Endothelial cell (in vitro differentiated cells): ENCODE measurements at places on chromosomes 13 and 19. TPM values are rescaled to one million over a fixed set of nuclear protein-coding genes. Genes with fewer than 3 reads are reported as not detected.

- H3K36me3 ChIP-seq: peaks cover 4% of the 10 kb centered on the region
- DNase-seq: no peak
- peaks cover 14% of the 10 kb centered on the region for H3K4me1 ChIP-seq
Observed at GRCh38 chr19:38425810-38426466, at the start of gene RASGRP4. RASGRP4 (minus strand) TSS chr19:38426219; CDS start chr19:38426091, 128 bp downstream.

DNA sequence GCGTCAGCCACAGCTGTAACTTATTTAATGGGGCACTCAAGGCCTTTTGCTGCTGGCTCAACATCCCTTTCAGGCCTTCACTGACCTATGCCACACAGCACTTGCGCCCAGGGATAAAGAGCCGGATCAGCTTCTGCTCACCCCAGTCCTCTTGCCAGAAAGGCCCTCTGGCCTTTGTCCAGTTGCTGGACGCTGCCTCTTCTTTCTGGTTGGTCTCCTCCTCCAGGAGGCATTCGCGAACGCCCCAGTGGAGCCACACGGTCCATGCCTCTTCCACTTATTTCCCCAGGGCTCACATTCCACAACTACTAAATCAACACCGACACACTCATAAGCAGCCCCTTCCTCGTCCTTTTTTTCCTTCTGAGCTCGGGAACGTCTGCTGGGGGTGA lies 3.7 kb upstream of the ZNF329 start:
- H3K36me3 ChIP-seq: peaks cover 18% of the 10 kb centered on the region
- peak; percentile 15 for DNase-seq
- H3K27ac ChIP-seq: peak overlapping the region; percentile 81
- H3K4me3 ChIP-seq: peak overlapping the region; percentile 94

The PRPF31 gene
- total RNA-seq: 71.7 TPM

DNA sequence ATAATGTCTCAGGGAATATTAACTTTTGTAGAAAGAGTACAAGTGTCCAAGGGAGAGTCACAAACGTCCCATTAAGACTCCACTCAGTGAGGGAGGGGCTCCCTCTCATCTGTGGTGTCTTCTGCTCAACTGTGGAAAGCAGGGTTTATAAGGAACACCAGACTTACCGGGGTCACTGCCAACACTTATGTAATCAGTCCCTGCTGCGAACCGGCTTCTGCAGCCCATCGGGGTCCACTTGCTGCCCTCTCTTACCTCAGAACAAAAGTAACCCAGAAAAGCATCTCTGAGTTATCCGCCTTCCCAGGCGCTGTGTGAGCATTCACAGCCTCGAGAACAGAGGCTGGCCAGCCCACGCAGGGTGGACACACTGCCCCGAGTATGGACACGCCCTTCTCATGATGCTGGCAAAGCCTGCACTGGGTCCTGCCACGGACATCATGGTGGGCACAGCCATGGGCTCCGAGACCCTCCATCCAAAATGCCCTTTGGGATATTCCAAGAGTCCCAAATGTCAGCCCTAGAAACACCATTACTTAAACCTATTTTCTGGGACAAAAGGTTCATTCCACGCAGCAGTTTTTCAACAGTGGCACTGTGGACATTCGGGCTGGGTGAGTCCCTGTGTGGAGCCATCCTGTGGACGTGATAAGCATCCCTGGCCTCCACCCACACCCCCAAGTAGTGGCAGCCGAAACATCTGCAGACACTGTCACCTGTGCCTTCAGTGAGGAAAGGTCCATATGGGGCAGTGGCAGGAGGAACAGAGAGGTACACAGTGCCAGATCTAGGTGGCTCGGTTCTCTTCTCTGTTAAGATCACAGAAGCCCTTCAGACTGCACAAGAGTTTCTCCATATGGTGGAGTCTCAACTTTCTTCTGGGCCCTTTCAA lies 63.9 kb downstream of the STK24 start:
- no peaks in the 10 kb centered on the region for H3K27me3 ChIP-seq
- peaks cover 29% of the 10 kb centered on the region for H3K4me1 ChIP-seq
- H3K4me3 ChIP-seq: no peak overlapping the region
- H3K36me3 ChIP-seq: peaks cover 8% of the 10 kb centered on the region

The PTGIR gene
- not detected for total RNA-seq

The ADGRE1 gene
- not detected for total RNA-seq

The GFY gene
- total RNA-seq: not detected

The NLRP11 gene
- total RNA-seq: not detected

The SOX1 gene
- 1.7 TPM for total RNA-seq

- peaks cover 12% of the 10 kb centered on the region for H3K27me3 ChIP-seq
- no peak for DNase-seq
- peaks cover 26% of the 10 kb centered on the region for H3K36me3 ChIP-seq
- H3K4me3 ChIP-seq: peak overlapping the region; percentile 99
Observed at GRCh38 chr19:57850553-57851017, 926 bp downstream of the ZNF587 start.

DNA sequence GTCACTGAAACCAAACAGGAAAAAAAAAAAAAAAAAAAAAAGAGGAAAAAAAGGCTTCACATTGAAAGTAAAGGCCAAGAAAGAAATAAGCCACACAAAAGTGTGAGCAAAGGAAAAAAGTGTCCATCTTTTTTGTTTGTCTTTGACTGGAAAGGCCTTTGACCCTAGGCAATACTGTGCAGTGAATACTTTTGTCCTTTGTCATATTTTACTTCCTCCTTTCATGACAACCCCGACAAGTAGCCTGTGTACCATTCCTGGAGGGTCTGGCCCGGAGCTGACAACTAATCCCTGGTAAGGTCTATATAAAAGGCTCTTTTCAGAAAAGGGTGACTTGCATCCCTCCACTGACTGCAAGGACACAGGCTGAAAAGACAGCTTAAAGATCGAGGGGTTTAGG lies 12.9 kb upstream of the MICU2 start:
- no peak for DNase-seq
- no peaks in the 10 kb centered on the region for H3K36me3 ChIP-seq
- no peak overlapping the region for H3K27ac ChIP-seq
- no peaks in the 10 kb centered on the region for H3K4me1 ChIP-seq
- no peak overlapping the region for H3K4me3 ChIP-seq
- H3K27me3 ChIP-seq: no peaks in the 10 kb centered on the region

DNA sequence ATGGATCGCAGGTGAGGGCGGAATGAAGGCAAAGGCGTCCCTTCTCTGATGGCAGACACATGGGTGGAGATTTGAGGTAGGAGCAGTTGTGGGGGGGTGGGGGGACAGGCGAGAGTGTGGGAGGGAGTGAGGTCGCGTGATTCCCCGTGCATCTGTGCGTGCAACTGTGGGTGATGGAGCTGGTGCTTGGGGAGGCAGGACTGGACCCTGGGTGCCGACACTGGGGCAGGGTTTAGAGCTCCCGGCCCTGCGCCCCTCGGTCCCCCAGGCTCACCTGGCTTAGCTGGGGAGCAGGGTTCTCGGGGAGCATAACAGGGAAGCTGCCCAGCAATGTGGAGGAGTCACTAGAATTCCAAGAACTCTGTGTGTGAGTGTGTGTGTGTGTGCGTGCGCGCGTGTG lies 3.4 kb downstream of the TMPRSS9 start:
- H3K36me3 ChIP-seq: peaks cover 4% of the 10 kb centered on the region
- H3K4me3 ChIP-seq: no peak overlapping the region
- DNase-seq: no peak
- H3K4me1 ChIP-seq: peaks cover 5% of the 10 kb centered on the region
- H3K27ac ChIP-seq: no peak overlapping the region

The ZNF471 gene
- total RNA-seq: 2.6 TPM

The PCDH8 gene
- total RNA-seq: 0.15 TPM

The KLK13 gene
- 0.67 TPM for total RNA-seq

The CFAP97D2 gene
- total RNA-seq: not detected

GRCh38 chr19:17966550-17967256 lies at the start of gene KCNN1:
KCNN1 (plus strand) TSS chr19:17967107; CDS start chr19:17973889, 6,782 bp downstream.
- peak within 1 kb of the TSS; percentile 94 for H3K4me3 ChIP-seq
- DNase-seq: peak; percentile 46
- no peaks in the 10 kb centered on the region for H3K36me3 ChIP-seq
- peaks cover 2% of the 10 kb centered on the region for H3K27me3 ChIP-seq
- H3K27ac ChIP-seq: peak within 1 kb of the TSS; percentile 62

The ZNF135 gene
- 1.1 TPM for total RNA-seq

GRCh38 chr13:106474912-106475311 lies 60.5 kb downstream of the EFNB2 start:
- peaks cover 2% of the 10 kb centered on the region for H3K4me1 ChIP-seq
- DNase-seq: no peak
- no peaks in the 10 kb centered on the region for H3K27me3 ChIP-seq
- H3K27ac ChIP-seq: no peak overlapping the region
- H3K4me3 ChIP-seq: no peak overlapping the region
- H3K36me3 ChIP-seq: no peaks in the 10 kb centered on the region

The MEDAG gene
- 0.77 TPM for total RNA-seq

DNA sequence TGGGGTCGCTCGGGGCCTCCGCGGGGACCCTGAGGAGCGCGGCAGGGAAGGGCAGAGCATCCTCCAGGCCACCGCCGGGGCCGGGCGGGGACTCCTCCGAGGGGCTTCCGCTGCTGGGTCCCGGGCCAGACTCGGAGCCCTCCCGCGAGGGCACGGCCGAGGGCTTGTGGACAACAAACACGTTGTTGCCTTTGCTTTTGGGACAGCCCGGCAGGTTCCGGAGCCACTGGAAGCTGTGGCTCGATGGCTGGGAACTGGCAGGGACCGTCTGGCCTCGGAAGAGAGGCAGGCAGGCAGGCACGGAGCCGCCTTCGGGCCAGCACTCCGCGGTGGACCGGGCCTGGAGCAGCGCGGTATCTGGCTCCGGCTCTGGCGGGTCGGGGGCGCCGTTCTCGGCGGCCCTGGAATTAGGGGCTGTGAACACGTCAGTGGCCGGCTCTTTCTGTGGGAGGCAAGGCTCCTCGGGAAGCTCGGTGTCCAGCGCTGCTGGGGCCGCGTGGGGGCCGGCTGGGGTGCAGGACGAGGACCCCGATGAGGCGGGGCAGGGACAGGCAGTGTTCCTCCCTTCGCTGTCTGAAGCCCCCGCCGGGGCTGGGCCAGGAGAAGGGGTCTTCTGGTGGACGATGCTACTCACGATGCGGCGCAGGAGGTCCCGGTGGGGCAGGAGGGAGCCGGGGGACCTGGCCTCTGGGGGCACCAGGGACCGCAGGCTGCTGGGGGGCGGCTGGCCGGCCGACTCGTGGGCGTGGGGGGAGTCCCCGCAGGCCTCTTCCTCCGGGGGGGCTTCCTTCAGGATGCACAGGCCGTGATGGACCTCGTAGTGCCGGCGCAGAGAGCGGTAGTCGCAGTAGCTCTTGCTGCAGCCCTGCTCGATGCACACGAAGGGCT lies 27.6 kb downstream of the ZNF541 start:
- peaks cover 1% of the 10 kb centered on the region for H3K27me3 ChIP-seq
- H3K4me1 ChIP-seq: no peaks in the 10 kb centered on the region
- no peaks in the 10 kb centered on the region for H3K36me3 ChIP-seq
- H3K4me3 ChIP-seq: no peak overlapping the region
- H3K27ac ChIP-seq: no peak overlapping the region
- DNase-seq: no peak

GRCh38 chr13:112443995-112444311 lies 67.8 kb downstream of the SPACA7 start:
- no peak overlapping the region for H3K4me3 ChIP-seq
- H3K27ac ChIP-seq: no peak overlapping the region
- peaks cover 11% of the 10 kb centered on the region for H3K36me3 ChIP-seq
- H3K27me3 ChIP-seq: peaks cover 1% of the 10 kb centered on the region
- peak; percentile 89 for DNase-seq
- H3K4me1 ChIP-seq: no peaks in the 10 kb centered on the region

DNA sequence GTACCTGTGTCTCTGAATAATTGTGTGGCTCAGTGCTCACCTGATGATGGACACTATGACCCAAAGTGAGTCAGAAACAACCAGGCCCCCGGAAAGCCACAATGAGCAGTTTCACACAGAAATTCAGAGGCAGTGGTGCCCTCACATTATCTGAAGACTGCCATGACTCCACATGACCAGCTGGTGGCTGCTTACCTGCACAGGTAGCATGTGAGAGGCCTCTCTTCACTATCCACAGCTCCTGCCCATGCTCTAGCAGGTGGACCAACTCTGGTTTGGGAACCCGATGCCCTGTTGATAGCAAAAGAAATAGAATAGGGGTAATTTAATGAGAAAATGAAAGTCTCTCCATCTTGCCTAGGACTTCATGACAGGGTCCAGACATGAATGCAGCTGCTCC lies 7.2 kb downstream of the ZNF550 start:
- DNase-seq: no peak
- peak overlapping the region; percentile 70 for H3K4me3 ChIP-seq
- H3K4me1 ChIP-seq: no peaks in the 10 kb centered on the region
- H3K27ac ChIP-seq: no peak overlapping the region
- H3K36me3 ChIP-seq: peaks cover 82% of the 10 kb centered on the region

- no peak for DNase-seq
- H3K4me3 ChIP-seq: no peak overlapping the region
- no peak overlapping the region for H3K27ac ChIP-seq
- peaks cover 17% of the 10 kb centered on the region for H3K4me1 ChIP-seq
- no peaks in the 10 kb centered on the region for H3K27me3 ChIP-seq
Observed at GRCh38 chr13:41639237-41639904, 182.0 kb downstream of the RGCC start.

DNA sequence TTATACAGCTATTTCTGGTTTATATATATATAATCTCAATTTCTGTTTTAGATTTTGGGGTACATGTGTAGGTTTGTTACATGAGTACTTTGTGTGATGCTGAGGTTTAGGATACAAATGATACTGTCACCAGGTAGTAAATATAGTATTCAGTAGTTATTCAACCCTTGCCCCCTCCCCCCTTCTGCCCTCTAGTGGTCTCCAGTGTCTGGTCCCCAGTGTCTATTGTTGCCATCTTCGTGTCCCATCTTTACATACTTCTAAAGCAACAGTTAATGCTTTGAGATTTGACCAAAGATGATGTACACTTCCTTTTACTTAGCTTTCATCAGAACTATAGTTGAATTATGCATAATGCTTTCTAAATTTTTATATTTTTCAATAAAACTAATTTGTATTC lies 1623.4 kb upstream of the PRR20A start:
- H3K36me3 ChIP-seq: no peaks in the 10 kb centered on the region
- H3K4me1 ChIP-seq: no peaks in the 10 kb centered on the region
- H3K4me3 ChIP-seq: no peak overlapping the region
- peak; percentile 6 for DNase-seq
- H3K27ac ChIP-seq: no peak overlapping the region

- no peak overlapping the region for H3K4me3 ChIP-seq
- no peak for DNase-seq
- no peaks in the 10 kb centered on the region for H3K27me3 ChIP-seq
- H3K36me3 ChIP-seq: no peaks in the 10 kb centered on the region
- peaks cover 3% of the 10 kb centered on the region for H3K4me1 ChIP-seq
- H3K27ac ChIP-seq: no peak overlapping the region
Observed at GRCh38 chr13:112602189-112602588, 14.2 kb upstream of the TUBGCP3 start.

The TNFSF9 gene
- total RNA-seq: 3.0 TPM

DNA sequence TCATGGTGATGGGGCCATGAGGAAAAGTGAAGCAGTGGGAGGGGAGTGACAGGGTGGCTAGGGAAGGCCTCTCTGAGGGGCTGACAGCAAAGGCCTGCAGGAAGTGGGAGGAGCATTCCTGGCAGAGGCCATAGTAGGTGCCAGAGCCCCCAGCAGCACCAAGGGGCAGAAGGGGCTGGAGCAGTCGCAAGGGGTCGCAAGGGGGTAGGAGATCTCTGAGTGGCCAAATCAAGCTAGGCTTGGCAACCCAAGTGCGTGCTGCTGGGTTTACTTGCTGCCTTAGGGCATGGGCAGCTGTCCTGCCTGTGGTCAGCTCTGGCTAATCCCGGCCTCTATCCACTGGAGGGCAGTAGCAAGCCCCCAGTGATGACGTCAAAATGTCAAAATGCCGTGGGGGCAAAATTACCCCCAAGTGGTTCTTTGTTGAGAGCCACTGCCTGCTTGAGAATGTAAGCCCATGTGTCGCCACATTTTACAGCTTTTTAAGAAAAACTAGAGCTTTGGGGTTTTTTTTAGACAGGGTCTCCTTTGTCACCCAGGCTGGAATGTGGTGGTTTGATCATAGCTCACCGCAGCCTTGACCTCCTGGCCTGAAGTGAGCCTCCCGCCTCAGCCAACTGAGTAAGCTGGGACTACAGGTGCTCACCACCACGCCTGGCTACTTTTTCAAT lies 11.8 kb downstream of the CCDC97 start:
- H3K4me1 ChIP-seq: peaks cover 38% of the 10 kb centered on the region
- H3K4me3 ChIP-seq: peak overlapping the region; percentile 67
- peak; percentile 64 for DNase-seq
- H3K27me3 ChIP-seq: peaks cover 17% of the 10 kb centered on the region
